Left forelimb (tissue), 1 donor: ENCODE measurements at places on chromosomes 5 and 9.

GRCh38 chr9:124342776-124343485 lies 72.3 kb downstream of the PSMB7 start:
- DNase-seq, result peak; percentile 84

- DNase-seq, result no peak
These were observed 524.1 kb downstream of the TMEM38B start for GRCh38 chr9:106218427-106218826.

DNA sequence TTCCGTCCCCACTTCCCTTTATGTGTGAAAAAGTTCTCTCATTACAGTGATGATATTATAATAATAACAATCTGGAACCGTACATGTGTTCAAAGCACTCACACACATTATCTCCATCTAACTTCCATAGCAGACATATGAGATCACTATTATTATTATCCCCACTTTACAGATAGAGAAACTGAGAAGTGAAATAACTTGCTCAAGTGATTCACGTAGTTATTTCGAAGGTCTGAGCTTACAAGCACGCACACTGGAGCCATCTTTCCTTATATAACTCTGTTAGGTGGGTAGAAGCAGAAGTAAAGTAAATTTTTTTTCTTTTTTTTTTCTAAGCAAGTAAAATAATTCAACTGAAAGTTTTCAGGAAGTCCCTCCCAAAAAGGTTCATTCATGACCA lies 62.9 kb upstream of the PTGER4 start:
- no peak for DNase-seq

- DNase-seq, result no peak
These were observed 5.1 kb downstream of the BHMT2 start for GRCh38 chr5:79074641-79075040.

DNA sequence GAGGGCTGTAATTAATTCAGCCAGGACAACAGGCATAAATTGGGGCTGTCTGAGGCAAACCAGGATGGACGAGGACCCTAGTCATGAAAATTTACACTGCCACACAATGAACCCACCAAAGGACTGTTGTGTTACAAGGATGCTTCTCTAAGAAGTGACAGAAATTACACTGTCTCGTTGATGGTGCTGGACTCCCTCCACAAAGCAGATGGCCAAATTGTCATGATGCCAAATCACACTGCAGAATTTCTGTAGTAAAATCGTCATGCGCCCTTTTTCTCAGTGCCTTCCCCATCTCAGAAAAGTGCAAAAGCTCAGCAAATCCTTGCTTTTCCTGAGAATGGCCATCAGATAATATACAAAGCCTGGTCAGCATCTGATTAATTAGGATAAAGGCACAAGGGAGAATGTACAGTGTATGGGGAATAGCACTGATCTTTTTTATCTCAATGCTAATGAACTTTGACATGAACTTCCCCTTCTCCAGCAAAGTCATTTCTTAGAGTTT lies 545.8 kb downstream of the CSNK1G3 start:
- DNase-seq, result no peak

- DNase-seq, result no peak
These were observed 524 bp downstream of the MEGF10 start for GRCh38 chr5:127290946-127291693.

DNA sequence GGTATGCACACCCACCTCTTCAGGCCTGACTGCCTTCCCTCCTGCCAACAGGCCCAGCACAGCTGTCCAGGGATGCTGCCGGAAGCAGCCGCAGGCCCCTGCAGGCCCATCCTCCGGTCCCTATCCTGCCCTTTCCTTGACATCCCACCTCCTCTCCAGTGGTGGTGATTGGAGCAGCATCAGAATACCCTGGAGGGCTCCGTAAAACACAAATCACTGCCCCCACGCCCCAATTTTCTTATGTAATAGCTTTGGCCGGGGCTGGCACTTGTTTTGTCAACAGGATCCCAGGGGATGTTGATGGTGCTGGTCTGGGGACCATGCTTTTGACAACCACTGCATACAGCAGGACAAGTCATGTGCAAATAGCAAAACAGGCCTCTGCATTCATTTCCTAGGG lies 274.5 kb downstream of the GADD45G start:
- peak; percentile 30 for DNase-seq

GRCh38 chr5:95771892-95772291 lies 40.8 kb downstream of the RHOBTB3 start:
- no peak for DNase-seq

- no peak for DNase-seq
These were observed 6.2 kb downstream of the SMIM32 start for GRCh38 chr5:136186796-136187195.

DNA sequence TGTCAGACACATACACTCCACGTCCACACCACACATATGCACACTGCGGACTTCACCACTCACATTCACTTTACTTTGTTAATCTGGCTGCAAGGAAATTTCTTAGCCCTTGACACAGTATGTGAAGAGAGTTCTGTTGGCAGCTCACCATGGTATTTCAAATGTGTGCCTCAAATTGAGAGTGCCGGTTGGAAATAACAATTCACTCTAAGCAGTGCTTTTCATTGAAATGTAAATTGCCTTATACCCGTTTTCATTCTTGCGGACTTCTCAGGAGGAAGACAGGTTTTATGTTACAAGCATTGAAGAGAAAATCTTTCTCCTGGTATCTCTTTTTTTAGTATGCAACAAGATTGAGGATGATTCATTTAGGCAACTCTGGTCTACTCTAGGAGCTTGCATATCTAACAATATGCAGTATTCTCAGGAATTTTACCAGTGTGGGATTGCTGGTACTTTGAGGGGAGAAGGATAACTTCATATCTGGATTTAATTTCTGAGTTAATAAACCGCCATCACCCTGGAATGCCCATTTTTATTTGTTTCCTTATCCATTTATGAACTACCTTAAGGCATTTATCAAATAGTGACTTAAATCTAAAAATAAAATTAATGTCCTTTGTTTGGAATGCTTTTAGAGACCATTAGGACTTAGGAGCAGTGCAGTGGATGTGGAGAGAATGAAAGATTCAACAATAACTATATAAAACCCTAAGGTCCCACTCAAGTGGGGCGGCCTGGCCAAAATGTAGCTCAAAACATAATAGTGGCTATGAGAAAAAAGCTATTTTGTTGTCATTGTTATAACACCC lies 87.0 kb downstream of the IQGAP2 start:
- DNase-seq, result no peak

DNA sequence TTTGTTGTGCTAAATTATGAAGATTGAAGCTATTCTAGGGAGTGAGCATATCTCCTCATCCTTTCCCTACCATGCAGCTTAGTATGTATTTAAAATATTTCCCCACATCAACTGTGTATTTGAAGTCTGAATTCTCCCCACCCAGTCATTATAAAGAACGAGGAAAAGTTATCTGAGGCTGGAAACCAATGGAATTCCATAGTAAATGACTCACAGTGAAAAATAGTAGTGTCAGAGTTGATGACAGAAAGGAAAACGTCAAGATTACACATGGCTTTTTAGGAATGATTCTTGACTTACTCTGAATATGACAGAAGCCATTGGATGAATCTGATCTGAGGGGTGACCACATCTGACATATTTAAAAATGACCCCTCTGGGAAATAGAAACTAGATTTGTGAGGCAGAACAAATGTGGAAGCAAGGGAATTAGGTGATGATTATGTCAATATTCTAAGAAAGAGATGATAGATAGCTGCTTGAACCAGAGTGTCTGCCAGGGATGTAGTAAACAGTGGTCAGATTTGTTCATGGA lies 1768.9 kb upstream of the CDH9 start:
- no peak for DNase-seq

DNA sequence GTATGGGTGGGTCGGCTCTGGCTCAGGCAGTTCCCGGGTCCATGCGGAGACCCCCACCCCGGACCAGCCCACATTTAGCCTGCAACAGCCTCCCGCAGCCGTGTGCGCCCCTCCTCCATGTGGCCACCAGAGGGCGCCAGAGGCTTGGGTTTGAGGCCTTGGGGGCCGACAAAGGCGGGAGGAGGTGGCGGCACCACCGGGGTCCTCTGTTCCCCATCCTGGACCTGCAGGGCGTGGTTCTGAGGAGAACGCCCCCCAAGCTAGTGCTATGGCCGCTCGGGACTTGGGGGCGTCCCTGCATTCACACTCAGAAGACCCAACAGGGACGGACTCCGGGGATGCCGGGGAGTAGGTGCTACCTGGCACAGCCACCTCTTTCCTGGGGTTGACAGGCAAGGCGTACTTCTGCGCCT lies 16.5 kb downstream of the ASS1 start:
- DNase-seq, result peak; percentile 83

GRCh38 chr9:133124123-133124906 lies 3.3 kb upstream of the RALGDS start:
- DNase-seq, result no peak

- no peak for DNase-seq
These were observed 298.5 kb upstream of the ATP10B start for GRCh38 chr5:161150441-161150988.

DNA sequence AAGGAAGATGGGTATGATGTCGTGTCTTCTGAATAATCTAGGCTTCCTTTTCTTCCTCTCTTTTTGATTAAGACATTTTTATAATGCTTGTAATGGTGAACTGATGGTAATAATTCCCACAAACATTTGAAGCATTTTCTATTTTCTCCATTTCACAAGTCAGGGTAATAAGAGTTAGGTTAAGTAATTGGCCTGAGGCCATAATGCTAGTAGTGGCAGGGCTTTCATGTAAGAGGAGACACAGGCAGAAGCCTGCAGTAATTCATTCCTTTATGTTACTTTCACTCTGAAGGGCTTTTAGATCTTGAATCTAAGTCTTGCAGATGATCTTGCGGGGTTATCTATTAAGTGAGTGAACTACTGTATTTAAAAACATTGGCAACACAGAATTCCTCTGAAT lies 374.9 kb downstream of the MAT2B start:
- DNase-seq, result no peak

GRCh38 chr9:68998385-68998784 lies 15.5 kb downstream of the PRKACG start:
- DNase-seq, result no peak

GRCh38 chr9:6301858-6302257 lies 26.3 kb upstream of the TPD52L3 start:
- DNase-seq, result no peak

DNA sequence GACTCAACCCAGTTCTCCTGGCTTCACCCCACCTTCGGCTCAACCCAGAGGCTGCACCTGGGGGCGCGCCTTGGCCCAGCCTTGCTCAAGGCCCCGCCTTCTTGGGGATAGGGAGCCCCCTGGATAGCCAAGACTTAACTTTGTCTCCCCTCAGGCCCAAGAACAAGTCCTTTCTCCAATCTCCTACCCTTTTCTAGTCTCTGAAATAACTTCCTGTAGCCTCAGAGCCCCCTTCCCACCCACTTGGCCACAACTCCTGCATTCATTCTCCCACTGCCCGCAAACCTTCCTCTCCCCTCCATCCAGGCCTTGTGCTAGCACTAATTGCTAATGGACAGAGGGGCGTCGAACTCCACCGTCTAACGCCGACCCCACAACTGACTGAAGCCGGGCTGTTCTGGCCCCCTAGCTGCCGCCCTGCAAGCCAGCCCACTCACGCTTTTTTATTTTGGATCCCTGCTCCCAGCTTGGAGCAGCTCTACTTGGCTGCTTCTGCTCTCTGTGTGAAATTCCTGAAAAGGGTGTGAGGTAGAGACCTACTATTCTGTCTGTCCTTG lies 579 bp upstream of the ASTN2 start:
- DNase-seq, result no peak

DNA sequence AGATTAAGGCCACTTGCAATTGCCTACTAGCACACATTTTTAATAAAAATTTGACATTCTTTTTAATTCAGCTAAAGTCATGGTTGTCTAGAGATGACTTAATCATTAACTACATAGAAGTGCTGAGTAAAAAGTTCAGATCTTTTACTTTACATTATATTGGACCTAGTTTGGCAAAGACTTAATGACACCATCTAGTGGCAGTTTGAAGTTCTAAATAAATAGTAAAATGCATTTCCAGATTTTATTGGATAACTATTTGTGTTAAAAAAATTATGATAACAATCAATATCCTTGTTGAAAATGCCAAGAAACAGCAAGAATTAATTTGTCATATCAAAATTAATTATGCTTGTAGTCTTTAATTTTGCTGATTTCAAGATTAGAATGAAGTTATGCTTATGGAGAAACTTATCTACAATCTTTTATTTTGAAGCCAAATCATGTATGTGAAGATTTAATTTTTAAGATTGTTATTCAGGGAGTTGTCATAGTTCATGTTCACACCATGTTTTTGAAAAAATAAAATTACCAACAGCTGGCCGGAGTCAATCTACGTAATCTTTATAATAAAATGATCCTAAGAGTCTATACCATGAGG lies 69.6 kb upstream of the PJA2 start:
- no peak for DNase-seq

GRCh38 chr9:130768265-130768664 lies 66.8 kb upstream of the ABL1 start:
- DNase-seq, result no peak

DNA sequence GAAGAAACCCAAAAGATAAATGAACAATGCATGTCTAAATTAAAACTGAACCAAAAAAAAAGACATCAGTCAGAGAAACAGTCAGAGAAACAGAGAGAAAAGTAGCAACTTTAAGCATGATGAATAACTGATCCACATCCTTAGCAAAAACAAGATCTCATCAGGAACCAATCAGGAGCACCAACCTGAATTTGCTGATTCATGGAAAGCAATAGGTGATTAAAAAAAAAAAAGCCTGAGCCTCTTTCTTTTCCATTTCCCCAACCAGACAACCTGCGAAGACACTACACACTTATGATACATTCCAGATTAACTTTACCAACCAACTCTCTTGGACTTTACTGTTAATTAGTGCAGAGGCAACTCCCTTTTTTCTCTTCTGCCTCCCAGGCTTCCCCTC lies 112.7 kb upstream of the TAS2R1 start:
- DNase-seq, result no peak
